Mesothelial cell of epicardium (in vitro differentiated cells): ENCODE measurements at places on chromosomes 3 and 15. TPM values are rescaled to one million over a fixed set of nuclear protein-coding genes. Genes with fewer than 3 reads are reported as not detected.

- no peak for DNase-seq
These were observed 148.0 kb downstream of the DIPK2A start for GRCh38 chr3:144119633-144120032.

- no peak for DNase-seq
These were observed 169.7 kb upstream of the TMCO5A start for GRCh38 chr15:37764733-37765191.

- no peak for DNase-seq
These were observed 8.2 kb downstream of the GRIP2 start for GRCh38 chr3:14531856-14532395.

- DNase-seq, result no peak
These were observed 10.6 kb upstream of the WNT7A start for GRCh38 chr3:13890377-13891016.

GRCh38 chr3:184680385-184681345 lies 31.2 kb downstream of the MAGEF1 start:
- DNase-seq, result no peak

The FETUB gene
- not detected in 3 replicates for total RNA-seq

DNA sequence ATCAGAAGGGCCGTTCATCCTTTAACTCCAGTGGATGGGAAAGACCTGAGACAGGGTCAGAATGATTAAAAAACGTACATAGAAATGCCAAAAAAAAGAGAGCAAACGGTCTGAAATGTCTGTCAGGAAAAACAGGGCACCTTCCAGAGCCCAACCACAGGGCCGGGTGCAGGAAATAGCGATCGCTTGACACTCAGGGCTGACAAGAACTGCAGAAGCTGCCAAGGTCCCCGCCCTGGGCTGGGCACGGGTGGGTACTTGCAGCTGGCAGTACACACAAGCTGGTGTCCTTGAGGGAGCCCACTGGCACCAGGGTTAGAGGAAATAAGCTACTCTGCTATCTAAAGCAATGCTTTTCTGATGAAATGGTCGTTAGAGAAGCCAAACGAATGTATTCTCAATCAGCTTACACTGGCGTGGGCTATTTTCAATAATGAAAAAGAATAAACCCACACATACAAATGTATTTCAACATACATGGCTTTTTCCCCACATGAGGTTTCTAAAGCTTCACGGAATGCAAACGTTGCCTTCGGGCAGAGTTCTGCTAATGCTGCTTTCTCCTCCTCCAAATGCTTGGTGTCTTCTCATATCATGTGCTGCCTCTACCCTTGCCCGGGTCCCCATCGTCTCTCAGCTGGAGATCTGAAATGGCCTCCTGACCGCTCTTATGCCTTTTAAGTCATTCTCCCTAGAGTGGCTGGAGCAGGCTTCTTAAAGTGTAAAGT lies 15.6 kb downstream of the FRMD4B start:
- no peak for DNase-seq

The GUCA1C gene
- not detected in 3 replicates for total RNA-seq

The WNT7A gene
- total RNA-seq, result 0.89 to 1.0 TPM (median 0.99 TPM) in 3 replicates

The LRRN1 gene
- total RNA-seq, result 59.1 to 63.8 TPM (median 60.2 TPM) in 3 replicates

GRCh38 chr3:96961576-96961975 lies 147.2 kb downstream of the EPHA6 start:
- no peak for DNase-seq

The AQP9 gene
- not detected in 3 replicates for total RNA-seq

DNA sequence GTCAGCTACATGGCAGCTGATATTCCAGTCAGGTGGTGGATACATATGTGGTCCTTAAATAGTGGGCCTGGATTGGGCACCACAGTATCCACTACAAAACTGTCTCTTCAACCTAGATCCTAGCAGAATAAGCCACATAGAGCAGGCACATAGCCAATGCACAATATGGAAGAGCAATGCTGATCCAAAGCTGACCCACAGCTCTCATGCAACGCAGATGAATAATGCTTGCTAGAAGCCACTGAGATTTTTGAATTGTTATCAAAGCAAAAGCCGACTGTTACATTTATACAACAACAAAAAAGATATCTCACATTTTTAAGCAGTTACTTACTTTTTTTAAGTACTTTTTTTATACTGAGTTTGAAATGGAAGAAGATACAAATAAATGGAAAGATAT lies 11.2 kb downstream of the CNTN3 start:
- no peak for DNase-seq

The NMB gene
- total RNA-seq, result 6.4 to 7.6 TPM (median 6.7 TPM) in 3 replicates

- no peak for DNase-seq
These were observed 104.7 kb downstream of the OSBPL10 start for GRCh38 chr3:31876331-31876730.

GRCh38 chr3:169179722-169180121 lies 483.8 kb downstream of the MECOM start:
- DNase-seq, result no peak

DNA sequence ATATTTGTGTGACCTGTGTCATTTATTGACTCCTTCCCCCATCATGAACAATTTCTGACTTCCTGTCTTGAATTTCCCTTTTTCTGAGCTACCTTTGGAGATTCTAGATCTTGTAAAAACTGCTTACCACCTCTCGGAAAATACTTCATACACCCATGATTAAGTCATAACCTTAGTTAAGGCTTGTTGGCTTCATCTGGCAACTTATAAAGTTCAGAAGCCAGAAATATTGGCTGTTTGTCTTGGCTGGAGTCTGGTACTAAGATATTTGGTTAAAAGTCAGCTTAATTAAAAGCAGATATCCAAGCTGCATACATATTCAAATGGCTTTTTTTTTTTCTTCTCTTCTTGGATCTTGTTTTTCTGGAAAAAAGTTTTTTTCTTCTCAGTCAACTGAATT lies 37.3 kb upstream of the B3GALNT1 start:
- no peak for DNase-seq

GRCh38 chr15:89628806-89629715 lies 26.2 kb downstream of the KIF7 start:
- DNase-seq, result no peak

- DNase-seq, result no peak
These were observed 42.2 kb downstream of the CHDH start for GRCh38 chr3:53803816-53804695.

- no peak for DNase-seq
These were observed 199.3 kb upstream of the NSMCE3 start for GRCh38 chr15:29468899-29469298.

DNA sequence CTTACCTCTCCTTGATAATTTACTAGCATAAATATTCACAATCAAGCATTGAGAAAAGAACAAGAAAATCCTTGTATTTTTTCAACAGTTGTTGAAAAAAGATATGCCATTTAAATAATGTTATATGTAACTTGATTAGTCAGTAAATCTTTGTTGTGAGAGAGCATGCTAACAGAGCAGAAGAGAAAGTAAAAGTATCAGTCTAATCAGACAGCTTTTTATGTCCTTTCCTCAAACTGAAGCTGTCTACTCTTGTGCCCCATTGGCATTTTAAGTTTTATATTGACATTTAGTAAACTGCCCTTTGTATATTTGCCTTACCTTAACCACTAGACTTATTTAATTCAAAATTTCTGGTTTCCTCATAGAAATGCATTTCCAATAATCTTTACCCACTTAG lies 668.7 kb downstream of the OTOL1 start:
- no peak for DNase-seq

- no peak for DNase-seq
These were observed 27.5 kb downstream of the RAB6B start for GRCh38 chr3:133868186-133868585.

DNA sequence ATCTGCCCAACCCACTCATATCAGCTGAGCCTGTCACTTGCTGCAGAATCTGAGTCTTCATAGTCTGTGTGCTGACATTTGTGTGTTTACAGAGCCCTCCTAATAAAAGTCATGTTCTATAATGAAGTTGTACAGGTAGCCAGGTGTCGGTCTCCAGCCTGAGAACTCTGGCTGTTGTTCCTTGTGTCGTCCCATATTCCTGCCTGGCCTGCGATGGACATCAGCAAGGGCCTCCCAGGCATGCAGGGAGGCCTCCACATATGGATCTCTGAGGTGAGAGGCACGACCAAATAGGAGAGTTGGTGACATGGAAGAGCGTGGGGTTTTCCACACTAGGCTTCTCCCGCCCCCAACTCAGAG lies 2.9 kb downstream of the VILL start:
- no peak for DNase-seq
